Endodermal cell (in vitro differentiated cells): ENCODE measurements at places on chromosomes 4 and X. TPM values are rescaled to one million over a fixed set of nuclear protein-coding genes. Genes with fewer than 3 reads are reported as not detected.

GRCh38 chr4:25160714-25161592, 704 bp upstream of the SEPSECS start:
- H3K36me3 ChIP-seq: peaks cover 3% of the 10 kb centered on the region
- H3K4me3 ChIP-seq: peak overlapping the region; percentile 88
- no peaks in the 10 kb centered on the region for H3K27me3 ChIP-seq
- DNase-seq: no peak
- H3K27ac ChIP-seq: no peak overlapping the region
- peaks cover 3% of the 10 kb centered on the region for H3K4me1 ChIP-seq

DNA sequence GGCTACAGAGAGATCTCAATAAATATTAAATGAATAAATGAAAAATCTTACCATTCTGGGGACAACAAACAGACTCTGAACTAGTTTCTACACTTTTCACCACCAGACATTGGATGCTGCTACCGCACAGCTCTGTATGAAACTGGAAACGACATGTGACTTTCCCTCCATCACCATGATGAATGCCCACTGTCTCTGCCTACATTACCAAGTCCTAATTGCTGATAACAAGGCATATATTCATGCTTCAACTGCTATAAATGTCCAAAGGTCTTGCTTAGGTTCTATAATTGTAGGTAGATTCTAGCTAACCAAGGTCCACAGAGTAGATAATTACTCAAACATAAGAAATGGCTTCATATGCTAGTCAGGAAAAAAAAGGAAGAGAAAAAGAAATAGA, 399.4 kb upstream of the ADGRL3 start:
- no peaks in the 10 kb centered on the region for H3K27me3 ChIP-seq
- H3K4me3 ChIP-seq: no peak overlapping the region
- no peak overlapping the region for H3K27ac ChIP-seq
- DNase-seq: no peak
- no peaks in the 10 kb centered on the region for H3K36me3 ChIP-seq

DNA sequence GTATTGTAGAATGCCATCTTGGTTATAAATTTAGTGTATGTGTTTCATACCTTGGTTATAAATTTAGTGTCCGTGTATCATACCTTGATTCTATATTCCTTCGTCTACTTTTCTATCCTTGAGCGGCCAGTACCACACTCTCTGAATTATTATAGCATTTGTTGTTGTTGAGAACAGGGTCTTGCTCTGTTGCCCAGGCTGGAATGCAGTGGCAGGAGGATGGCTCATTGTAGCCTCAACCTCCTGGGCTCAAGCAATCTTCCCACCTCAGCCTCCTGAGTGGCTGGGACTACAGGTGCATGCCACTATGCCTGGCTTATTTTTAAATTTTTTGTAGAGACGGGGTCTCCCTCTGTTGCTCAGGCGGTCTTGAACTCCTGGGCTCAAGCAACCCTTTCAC, 50.1 kb downstream of the FAM193A start:
- no peak overlapping the region for H3K27ac ChIP-seq
- no peaks in the 10 kb centered on the region for H3K36me3 ChIP-seq
- no peaks in the 10 kb centered on the region for H3K27me3 ChIP-seq
- no peak for DNase-seq
- no peak overlapping the region for H3K4me3 ChIP-seq

DNA sequence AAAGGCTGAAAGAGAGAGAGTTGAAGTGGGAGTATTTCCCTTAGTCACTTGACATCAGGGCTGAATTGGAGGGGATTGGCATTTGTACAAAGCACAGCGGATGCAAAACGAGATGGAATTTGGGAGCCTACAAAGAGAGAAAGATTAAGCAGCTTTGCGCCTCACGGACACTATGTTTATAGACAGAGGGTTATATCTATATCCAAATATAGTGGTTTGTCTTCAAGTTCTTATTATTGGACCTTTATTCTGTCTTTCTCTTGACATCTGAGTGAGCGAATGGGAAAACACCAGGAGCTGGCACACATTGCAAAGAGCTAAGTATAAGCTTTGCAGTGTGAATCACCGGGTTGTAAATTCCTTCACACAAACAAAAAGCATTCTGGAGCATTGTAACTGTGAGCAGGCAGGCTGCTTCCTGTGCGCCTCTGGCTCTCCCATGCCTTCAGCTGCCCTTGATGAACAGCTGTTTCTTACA, 500.2 kb downstream of the STIM2 start:
- peaks cover 20% of the 10 kb centered on the region for H3K4me1 ChIP-seq
- H3K36me3 ChIP-seq: no peaks in the 10 kb centered on the region
- H3K4me3 ChIP-seq: no peak overlapping the region
- H3K27ac ChIP-seq: peak overlapping the region; percentile 89

DNA sequence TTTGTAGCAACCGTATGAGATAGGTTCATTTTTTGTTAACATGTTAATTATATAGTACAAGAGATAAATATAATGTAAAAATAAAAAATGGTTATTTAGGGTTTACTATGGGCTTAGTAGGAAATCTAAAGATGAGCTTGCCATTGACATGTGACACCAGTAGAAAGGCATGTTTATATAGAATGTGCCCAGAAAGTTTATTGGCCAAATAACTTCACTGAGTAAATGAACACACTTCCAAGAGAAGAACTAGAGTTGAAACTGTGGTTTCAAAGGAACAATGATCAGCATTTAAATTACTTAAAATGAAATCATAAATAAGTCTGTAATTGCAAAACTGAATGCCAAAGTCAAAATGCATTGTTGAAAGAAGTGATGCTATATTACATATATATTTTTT, 503.3 kb downstream of the STPG2 start:
- no peak overlapping the region for H3K4me3 ChIP-seq
- DNase-seq: no peak
- H3K27me3 ChIP-seq: no peaks in the 10 kb centered on the region
- no peaks in the 10 kb centered on the region for H3K36me3 ChIP-seq
- no peaks in the 10 kb centered on the region for H3K4me1 ChIP-seq

- no peaks in the 10 kb centered on the region for H3K36me3 ChIP-seq
- H3K27ac ChIP-seq: no peak overlapping the region
- no peaks in the 10 kb centered on the region for H3K27me3 ChIP-seq
- no peak overlapping the region for H3K4me3 ChIP-seq
- H3K4me1 ChIP-seq: no peaks in the 10 kb centered on the region
- no peak for DNase-seq
These were observed 1189.6 kb downstream of the PCDH18 start for GRCh38 chr4:136342666-136343065.

DNA sequence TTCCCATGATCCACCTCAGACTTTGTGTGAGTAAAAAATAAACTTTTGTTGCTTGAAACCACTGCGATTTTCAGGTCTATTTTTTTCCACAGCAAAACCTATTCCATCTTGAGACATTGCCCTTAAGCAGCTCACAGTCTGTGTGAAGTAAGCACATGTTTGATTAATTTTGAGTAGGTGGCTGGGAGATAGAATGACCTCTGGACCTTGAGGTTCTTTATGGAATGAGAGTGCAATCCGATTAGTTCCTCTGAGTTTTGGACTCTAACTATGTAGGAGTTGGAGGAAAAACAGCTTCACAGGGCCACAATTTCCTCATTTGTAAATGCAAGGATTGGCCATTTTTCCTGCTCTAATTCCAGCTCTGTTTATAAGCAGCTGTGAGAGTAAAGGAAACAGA, 234.1 kb upstream of the IGFBP7 start:
- DNase-seq: no peak
- no peak overlapping the region for H3K4me3 ChIP-seq
- H3K4me1 ChIP-seq: no peaks in the 10 kb centered on the region
- H3K27ac ChIP-seq: no peak overlapping the region

DNA sequence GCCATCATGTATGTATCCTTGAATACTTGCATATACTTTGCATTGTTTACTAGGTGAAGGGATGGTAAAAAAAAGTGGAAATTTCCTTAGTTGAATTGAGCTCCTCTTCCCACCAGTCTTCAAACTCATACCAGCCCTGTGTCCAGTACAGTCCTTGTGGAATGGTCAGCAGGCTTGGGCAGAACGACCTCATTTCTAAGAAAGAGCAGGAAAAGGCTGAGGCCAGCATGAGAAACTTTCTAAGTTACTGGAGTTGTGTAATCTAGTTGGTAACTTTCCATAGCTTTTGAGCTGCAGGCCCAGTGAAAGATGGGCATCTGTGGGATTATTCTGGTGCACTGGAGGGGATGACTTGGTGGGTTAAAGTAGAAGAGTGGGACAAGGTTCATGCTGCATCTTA, 87.6 kb downstream of the DCUN1D4 start:
- H3K27ac ChIP-seq: no peak overlapping the region
- peaks cover 25% of the 10 kb centered on the region for H3K27me3 ChIP-seq
- DNase-seq: no peak
- H3K4me1 ChIP-seq: peaks cover 4% of the 10 kb centered on the region
- no peak overlapping the region for H3K4me3 ChIP-seq

The MAGEE1 gene
- 4.4 to 10.9 TPM (median 9.6 TPM) in 3 replicates for total RNA-seq

The FAM149A gene
- total RNA-seq: 3.3 and 5.3 TPM in 2 replicates

DNA sequence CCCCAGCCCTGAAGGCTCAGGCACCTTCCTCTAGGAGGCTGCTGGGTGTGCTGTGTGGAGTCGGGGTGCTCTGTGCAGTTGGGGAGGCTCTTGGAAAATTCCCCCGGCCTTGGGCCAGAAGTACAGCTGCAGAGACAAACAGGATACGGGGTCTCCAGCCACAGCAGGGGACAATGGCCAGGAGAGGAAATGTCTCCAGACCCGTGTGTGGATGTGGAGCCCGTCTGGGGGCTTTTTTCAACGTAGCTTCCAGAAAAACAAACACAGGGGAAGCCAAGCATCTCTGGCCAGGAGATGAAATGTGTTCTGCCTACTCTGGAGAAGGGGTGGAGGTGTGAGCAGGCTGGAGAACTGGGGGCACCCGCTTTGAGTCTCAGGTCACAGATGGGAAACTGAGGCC, 3.7 kb upstream of the SH3TC1 start:
- no peak overlapping the region for H3K27ac ChIP-seq
- H3K4me1 ChIP-seq: no peaks in the 10 kb centered on the region
- no peaks in the 10 kb centered on the region for H3K36me3 ChIP-seq
- H3K27me3 ChIP-seq: no peaks in the 10 kb centered on the region
- no peak overlapping the region for H3K4me3 ChIP-seq

The ALAS2 gene
- 0.29 and 0.32 TPM in 2 replicates for total RNA-seq

- H3K36me3 ChIP-seq: no peaks in the 10 kb centered on the region
- H3K27me3 ChIP-seq: no peaks in the 10 kb centered on the region
- H3K4me3 ChIP-seq: no peak overlapping the region
- no peak for DNase-seq
- peaks cover 19% of the 10 kb centered on the region for H3K4me1 ChIP-seq
- no peak overlapping the region for H3K27ac ChIP-seq
These were observed 219.8 kb upstream of the GYPA start for GRCh38 chr4:144360146-144360793.

The PLP1 gene
- 16.0 and 17.6 TPM in 2 replicates for total RNA-seq

DNA sequence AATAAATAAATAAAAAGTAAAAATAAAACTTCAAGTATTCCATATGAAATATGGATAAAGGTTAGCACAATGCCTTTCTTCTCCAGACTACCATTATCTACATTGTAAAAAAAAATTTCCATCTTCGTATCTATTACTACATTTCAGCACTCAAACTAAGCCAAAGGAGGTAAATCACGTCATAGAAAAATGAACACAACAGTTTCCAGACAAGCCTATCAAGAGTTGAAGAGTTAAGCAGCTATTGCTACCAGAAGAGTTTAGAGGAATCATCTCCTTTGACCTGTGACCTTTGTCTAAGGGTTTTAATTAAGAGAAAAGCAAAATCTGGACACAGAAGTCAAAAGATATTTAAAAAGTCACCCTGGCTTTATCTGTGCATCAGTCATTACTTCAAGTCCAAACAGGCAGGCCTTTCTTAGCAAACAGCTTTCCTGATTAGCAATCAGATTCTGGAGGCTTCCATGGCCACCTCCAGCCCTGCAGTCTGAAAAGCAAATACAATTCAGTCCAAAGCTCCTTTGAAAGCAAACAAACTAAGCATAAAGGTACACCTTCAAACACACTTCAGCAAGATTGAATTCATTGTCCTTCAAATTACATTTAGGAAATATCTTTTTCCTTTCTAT, 82.2 kb downstream of the APBB2 start:
- peak overlapping the region; percentile 42 for H3K4me3 ChIP-seq
- H3K36me3 ChIP-seq: no peaks in the 10 kb centered on the region
- no peaks in the 10 kb centered on the region for H3K27me3 ChIP-seq

DNA sequence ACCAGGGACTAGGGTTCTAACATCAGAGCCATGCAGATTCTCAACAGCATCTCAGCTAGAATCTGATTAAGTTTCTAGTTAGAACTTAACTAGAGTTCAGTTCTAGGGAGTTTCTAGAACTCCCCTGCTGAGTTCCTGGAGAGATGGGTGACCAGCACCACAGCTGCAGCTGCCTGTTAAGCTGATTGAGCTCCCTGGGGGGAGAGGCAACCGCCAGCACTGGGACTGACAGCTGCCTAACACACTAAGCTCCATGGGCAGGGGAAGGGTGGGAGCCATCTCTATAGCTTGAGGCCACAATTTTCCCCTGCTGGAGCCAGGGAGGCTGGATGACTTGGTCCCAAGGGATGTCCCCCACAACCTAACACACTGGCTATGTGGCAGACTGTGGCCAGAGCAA, 84.2 kb downstream of the CHIC1 start:
- no peak for DNase-seq
- H3K27me3 ChIP-seq: no peaks in the 10 kb centered on the region
- no peak overlapping the region for H3K4me3 ChIP-seq
- no peaks in the 10 kb centered on the region for H3K36me3 ChIP-seq

DNA sequence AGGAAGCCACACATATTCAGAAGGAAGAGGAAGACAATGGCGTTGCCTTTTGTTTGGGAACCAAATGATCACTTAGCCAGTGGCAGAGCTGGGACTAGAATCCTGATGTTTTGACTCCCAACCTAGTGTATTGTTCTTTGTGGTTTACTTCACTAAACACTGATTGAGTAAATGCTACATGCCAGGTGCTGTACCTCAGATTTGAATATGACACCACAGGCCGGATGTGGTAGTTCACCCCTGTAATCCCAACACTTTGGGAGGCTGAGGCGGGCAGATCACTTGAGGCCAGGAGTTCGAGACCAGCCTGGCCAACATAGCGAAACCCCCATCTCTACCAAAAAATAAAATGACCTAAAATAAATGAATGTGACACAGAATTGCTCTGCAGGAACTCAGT, 8.4 kb downstream of the NDUFA1 start:
- H3K36me3 ChIP-seq: no peaks in the 10 kb centered on the region
- H3K4me1 ChIP-seq: no peaks in the 10 kb centered on the region
- H3K27me3 ChIP-seq: no peaks in the 10 kb centered on the region
- H3K27ac ChIP-seq: no peak overlapping the region

DNA sequence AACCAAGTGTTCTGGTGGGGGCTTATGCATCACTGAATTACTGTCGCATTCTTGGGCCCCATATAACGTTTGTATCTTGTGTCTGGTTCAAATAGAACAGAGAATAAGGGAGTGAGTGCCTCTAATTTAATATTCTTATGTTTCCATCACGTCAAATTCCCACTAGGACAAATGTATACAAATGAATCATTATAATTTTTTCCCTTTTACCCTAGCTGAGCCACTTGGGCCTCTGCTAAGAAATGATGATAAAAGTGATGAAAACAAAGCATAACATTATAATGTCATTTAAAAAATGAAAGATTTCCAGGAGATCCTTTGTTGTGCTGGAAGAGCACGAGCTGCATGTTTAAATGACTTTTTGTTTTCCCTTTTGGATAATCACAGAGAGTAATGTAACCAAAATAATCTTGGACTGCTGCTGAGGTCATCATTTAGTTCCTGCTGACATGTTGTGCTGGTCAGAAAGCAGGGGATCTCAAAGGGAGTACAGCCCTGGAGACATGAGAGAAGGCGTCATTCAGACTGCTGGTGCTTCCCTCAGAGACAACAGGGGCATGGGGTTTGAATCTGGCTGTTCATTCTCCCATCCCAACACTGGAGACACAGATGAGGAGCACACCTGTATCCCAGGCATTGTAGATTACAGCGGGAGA, 105.1 kb upstream of the SCOC start:
- no peaks in the 10 kb centered on the region for H3K27me3 ChIP-seq
- H3K36me3 ChIP-seq: no peaks in the 10 kb centered on the region
- H3K4me1 ChIP-seq: peaks cover under 1% of the 10 kb centered on the region
- no peak overlapping the region for H3K27ac ChIP-seq
- no peak overlapping the region for H3K4me3 ChIP-seq

The PAGE2 gene
- not detected in 2 replicates for total RNA-seq
